CD4-positive, alpha-beta memory T cell (primary cell): ENCODE measurements at places on chromosomes 16 and 17. TPM values are rescaled to one million over a fixed set of nuclear protein-coding genes. Genes with fewer than 3 reads are reported as not detected.

DNA sequence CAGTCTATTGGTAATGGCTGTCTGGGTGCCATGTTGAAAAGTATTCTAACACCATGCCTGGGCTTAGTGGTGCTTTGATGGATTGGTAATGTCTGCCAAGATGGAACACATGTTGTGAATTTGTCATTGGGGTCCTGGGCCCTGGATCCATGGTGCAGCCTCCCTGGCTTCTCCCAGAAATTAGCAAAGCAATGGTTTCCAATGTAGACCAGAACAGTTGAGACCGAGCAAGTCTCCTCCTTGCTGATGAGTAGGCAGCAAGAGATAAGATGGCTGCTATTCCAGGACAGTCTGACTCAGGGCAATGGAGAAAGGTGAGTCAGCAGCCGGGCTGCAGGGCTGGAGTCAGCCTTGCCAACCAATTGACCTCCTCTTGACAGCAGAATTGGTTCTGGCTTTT lies 30.8 kb downstream of the GPR139 start:
- no peak overlapping the region for H3K27ac ChIP-seq
- DNase-seq = no peak
- H3K4me3 ChIP-seq = no peak overlapping the region
- no peaks in the 10 kb centered on the region for H3K4me1 ChIP-seq
- no peaks in the 10 kb centered on the region for H3K36me3 ChIP-seq
- no peaks in the 10 kb centered on the region for H3K27me3 ChIP-seq

- no peak overlapping the region for H3K4me3 ChIP-seq
- DNase-seq = no peak
- no peaks in the 10 kb centered on the region for H3K27me3 ChIP-seq
- H3K27ac ChIP-seq = no peak overlapping the region
- H3K4me1 ChIP-seq = no peaks in the 10 kb centered on the region
These were observed 511.8 kb upstream of the WSB1 start for GRCh38 chr17:26782153-26782552.

DNA sequence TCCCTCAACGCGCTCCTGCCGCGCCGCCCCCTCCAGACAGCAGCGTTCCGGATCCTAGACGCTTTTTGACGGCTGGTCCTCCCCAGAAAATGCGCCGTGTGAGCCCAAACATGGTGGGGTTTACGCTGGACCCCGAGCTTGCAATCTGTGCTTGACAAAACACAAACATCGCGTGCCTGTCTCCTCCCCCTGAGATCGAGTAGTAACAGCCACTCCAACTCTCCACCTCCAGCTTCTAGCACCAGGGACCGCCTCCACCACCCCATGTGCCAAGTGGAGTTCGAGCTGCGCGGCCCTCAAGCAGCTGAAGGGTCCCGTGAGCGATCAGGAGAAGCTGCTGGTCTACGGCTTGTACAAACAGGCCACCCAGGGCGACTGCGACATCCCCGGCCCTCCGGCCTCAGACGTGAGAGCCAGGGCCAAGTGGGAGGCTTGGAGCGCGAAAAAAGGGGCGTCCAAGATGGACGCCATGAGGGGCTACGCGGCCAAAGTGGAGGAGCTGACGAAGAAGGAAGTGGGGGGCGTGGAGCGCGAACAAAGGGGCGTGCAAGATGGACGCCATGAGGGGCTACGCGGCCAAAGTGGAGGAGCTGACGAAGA lies 656 bp upstream of the GEMIN4 start:
- peak overlapping the region; percentile 69 for H3K27ac ChIP-seq
- peaks cover 27% of the 10 kb centered on the region for H3K4me1 ChIP-seq
- peak overlapping the region; percentile 81 for H3K4me3 ChIP-seq
- peaks cover 4% of the 10 kb centered on the region for H3K36me3 ChIP-seq

DNA sequence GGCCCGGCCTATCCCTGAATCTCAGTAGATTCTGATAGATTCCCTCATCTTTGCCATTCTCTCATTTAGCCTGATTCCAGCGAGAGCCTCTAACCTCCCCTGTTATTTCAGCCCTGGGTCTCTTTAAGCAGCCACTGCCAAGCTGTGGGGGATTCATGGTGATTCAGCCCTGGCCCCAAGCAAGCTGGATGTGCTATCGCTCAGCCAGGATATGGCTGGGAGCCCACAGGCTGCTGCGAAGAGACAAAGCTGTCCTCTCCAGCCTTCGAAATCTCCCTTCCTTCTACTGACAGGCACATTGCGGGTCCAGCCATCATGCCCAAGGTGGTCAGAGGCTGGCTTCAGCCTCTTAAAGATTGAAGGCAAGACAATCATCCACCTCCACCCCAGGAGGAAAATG lies 394.1 kb downstream of the SOX9 start:
- no peak for DNase-seq
- no peaks in the 10 kb centered on the region for H3K4me1 ChIP-seq
- no peak overlapping the region for H3K4me3 ChIP-seq

GRCh38 chr17:10735821-10736220 lies 6.0 kb upstream of the TMEM220 start:
- no peaks in the 10 kb centered on the region for H3K27me3 ChIP-seq
- no peaks in the 10 kb centered on the region for H3K36me3 ChIP-seq
- no peak overlapping the region for H3K4me3 ChIP-seq
- no peak overlapping the region for H3K27ac ChIP-seq

GRCh38 chr17:31508288-31509094 lies 117.0 kb downstream of the RAB11FIP4 start:
- H3K36me3 ChIP-seq = no peaks in the 10 kb centered on the region
- peak overlapping the region; percentile 72 for H3K27ac ChIP-seq
- H3K4me1 ChIP-seq = peaks cover 58% of the 10 kb centered on the region
- no peaks in the 10 kb centered on the region for H3K27me3 ChIP-seq
- peak overlapping the region; percentile 42 for H3K4me3 ChIP-seq

GRCh38 chr17:58577696-58578095 lies 63.3 kb upstream of the MTMR4 start:
- no peaks in the 10 kb centered on the region for H3K27me3 ChIP-seq
- no peak overlapping the region for H3K4me3 ChIP-seq
- H3K27ac ChIP-seq = no peak overlapping the region
- H3K4me1 ChIP-seq = no peaks in the 10 kb centered on the region
- no peaks in the 10 kb centered on the region for H3K36me3 ChIP-seq
- peak; percentile 56 for DNase-seq

GRCh38 chr17:40451420-40451819 lies 8.2 kb downstream of the IGFBP4 start:
- H3K36me3 ChIP-seq = no peaks in the 10 kb centered on the region
- no peaks in the 10 kb centered on the region for H3K27me3 ChIP-seq
- no peak overlapping the region for H3K27ac ChIP-seq
- no peak for DNase-seq
- H3K4me1 ChIP-seq = peaks cover 25% of the 10 kb centered on the region

DNA sequence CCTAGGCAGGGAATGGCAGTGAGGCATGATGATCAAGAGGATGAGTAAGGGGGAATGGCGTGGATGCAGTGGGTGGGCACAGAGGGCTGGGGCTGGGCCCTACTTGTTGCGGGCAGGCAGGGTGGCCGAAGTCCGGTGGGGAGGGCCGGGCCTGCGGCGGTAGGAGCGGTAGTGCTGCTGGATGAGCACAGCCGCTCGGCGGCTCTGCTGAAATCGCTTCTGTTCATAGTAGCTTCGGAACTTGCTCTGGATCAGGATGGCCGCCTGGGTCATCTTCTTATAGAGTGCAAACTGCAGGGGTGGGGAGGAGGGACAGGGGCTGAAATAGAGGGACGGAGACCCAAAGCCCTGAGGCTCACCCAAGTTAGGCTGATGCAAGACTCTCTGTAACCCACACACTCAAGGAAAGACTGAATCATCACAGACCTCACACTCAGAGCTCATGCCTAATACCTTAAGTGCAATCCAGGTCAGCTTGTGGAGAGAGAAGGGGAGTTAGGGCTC lies 1.5 kb upstream of the SPAG7 start:
- H3K36me3 ChIP-seq = peaks cover 19% of the 10 kb centered on the region
- H3K27me3 ChIP-seq = no peaks in the 10 kb centered on the region
- H3K27ac ChIP-seq = peak overlapping the region; percentile 81

The PRAC1 gene
- total RNA-seq = not detected

The PRR35 gene
- total RNA-seq = not detected

The TLCD3B gene
- not detected for total RNA-seq

The STH gene
- not detected for total RNA-seq

The CYB5D1 gene
- total RNA-seq = 11.4 TPM

The DPEP2 gene
- 119 TPM for total RNA-seq

The CES3 gene
- total RNA-seq = 0.32 TPM
